ENCODE measurements at places on chromosomes 2 and 18.
A peak's percentile ranks its signal among the peaks of the same experiment; 100 is the strongest.

- DNase-seq = peak; percentile 91
Measured at GRCh38 chr2:23404426-23404825, 19.4 kb downstream of the KLHL29 start.

DNA sequence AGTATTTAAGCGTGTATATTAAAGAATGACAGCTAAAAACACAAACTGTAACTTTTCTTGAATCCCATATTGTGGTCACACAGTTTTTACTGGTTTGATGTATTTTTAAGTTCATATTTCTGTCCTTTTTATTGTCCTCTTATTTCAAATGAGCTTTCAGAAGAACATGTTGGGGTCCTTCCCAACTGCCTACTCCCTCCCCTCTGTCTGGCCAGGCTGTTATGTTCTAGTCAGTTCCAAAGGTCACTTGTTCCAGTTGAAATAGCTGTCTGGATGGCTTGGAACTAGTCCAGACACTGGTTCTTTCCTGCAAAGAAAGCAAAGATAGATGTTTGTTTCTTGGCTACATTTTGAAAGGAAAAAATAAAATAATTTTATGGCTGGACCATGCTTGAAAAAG, 306.9 kb downstream of the GULP1 start:
- DNase-seq = peak; percentile 54

DNA sequence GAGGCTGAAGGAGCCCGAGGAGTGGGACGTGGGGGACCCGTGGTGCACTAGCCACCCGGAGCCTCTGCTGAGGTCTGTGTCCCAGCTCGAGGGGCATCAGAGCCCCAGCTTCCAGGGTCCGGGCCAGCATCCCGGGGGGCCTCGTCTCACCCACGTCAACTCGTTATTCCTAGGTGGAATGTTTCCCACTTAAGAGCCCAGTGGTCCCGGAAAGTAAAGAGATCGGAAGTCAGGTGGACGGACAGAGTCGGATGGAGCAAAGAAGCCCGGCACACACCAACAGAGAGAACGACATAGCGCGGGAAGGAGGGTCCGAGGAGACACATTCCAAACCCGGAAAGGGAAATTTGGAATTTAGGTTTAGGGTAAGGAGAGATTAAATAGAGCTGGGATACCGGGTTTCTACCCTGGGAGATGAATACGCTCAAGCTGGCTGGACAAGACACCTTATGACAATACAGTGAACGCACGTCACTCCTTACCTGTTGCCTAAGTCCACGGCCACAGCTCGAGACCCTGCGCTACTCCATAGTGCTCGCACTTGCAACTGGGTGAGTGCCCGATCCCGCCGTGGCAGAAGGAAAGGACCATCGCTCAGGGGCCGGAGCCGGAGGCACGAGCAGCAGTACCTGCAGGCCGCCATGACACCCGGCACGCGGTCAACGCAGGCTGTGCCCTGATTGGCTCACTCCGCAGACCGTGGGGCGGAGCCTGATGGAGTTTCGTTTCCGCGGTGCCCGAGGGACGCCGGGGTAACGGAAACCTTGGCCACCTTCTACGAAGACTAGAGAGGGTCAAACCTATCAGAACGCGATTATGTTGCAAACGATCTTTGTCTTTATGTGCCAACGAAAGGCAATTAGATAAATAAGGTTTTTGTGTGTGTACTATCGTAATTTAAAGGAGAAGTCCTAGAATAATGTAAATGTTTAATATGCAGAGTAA, at the start of gene PNPT1:
Gene PNPT1, minus strand, starts transcription at position 664 of the 945 bp plus-strand sequence. Its CDS starts 21 bp downstream, at position 643.
- DNase-seq = peak; percentile 98

DNA sequence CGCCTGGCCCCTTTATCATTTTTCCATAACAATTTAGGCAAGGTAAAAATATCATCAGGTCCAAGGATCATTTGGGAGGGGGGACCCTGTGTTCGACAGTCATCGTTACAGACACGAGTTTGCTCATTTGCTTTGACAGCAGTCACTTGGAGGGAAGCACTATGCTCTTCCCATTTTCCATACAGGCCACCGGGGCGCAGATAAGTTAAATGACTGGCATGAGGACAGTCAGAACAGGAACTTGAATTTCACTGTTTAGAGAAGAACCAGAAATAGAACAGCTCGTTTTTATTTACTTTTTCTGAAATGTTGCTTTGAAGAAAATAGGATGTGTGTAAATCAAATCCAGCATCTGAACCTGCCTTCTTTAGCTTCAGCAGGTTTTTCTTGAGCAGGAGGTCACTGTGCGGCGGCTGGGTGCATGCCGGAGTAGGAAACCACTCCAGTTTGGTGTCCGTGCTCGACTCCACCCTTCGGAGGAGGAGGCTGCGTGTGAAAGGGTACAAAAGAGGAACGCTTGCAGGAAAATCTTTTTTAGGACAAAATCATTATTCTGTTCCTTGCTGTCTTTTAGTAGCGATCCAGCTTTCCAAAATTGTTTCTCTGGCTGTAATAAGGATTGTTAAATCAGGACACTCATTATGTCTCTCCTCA, 15.2 kb downstream of the NPAS2 start:
- no peak for DNase-seq

GRCh38 chr2:188294352-188294926, 2.8 kb downstream of the GULP1 start:
- DNase-seq = peak; percentile 69

- DNase-seq = peak; percentile 84
Measured at GRCh38 chr2:178397002-178397605, 53.9 kb downstream of the PRKRA start.

DNA sequence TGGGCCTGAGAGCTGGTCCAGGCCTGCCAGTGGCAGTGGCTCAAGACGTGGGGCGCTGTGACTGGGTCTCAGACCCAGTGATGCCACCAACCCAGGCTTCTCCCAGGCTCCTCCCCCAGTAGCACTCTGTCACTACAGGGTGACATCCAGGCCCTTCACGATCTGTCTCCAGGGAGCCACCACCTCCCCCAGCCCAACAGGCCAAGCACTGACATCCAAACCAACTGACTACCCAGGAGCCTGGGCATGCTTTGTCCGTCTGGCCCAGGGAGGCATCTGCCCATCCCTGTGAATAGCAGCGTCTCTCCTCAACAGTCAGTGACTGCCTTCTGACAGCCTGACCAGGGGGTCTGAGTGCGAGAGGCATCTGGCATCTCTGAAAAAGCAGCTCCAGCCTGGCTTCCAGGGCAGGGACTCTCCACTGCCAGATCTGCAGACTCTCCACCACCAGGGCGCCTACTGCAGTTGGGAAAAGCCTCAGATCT, 13.0 kb downstream of the TEX44 start:
- peak; percentile 59 for DNase-seq

- DNase-seq = no peak
Measured at GRCh38 chr2:226440127-226440918, 359.3 kb downstream of the IRS1 start.

DNA sequence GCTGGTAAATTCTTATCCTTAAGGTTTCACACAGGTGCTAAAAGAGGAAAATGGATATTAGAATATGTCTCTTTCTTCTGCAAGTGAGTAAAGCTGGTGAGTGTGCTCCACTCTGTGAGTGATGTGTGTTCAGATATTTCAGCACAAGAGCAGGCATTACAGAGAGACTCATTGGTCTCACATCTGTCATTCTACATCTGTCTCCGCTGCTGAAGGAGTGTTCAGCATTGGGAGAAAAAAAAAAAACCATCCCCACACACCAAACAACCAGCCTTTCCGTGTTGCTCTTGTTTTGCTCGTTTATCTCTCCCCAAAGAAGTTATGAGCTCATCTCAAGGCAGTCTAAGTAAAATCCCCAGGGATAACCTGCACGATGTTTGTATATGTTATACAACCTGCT, 283.9 kb upstream of the SPHKAP start:
- DNase-seq = no peak

DNA sequence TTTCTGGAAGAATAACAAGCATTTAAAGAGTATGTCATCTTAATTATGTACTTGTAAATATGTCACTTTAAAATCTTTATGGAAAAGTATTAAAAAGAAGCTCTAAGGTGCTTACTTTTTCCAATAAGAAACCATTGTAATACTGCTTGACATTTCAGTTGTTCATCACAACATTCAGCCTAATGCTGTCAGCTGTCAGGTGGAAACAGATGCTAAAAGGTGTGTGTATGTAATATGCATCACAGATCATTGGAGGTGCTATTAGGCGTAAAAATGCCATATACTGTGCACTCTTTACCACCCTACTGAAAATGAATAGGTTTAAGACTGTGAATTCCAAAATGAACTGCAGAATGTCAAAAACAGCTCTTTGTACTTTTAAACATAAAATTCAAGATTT, 40.3 kb downstream of the METTL8 start:
- DNase-seq = no peak

- DNase-seq = no peak
Measured at GRCh38 chr2:184879671-184880070, 281.3 kb downstream of the ZNF804A start.

GRCh38 chr2:69200107-69200520, 186.9 kb downstream of the GFPT1 start:
- DNase-seq = no peak

DNA sequence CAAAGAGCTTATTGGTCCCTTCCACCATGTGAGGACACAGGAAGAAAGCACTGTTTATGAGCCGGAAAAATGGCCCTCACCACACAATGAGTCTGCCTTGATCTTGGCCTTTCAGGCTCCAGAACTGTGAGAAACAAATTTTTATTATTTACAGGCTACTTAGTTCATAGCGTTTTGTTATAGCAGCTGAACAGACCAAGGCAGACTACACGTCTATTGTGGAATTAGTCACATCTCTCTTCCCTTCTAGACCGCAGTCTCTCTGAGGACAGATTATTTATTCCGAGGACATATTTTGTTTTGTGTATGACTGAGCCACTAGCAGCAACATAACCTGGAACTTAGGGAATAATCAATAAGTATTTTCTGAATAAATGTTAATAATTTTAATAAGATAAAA, 125.5 kb downstream of the ASB1 start:
- DNase-seq = no peak
